ENCODE measurements at places on chromosomes 6 and 20.

GRCh38 chr20:21166801-21167200, 40.9 kb downstream of the KIZ start:
- no peak for DNase-seq

- DNase-seq: no peak
Measured at GRCh38 chr20:19817017-19817416, 59.0 kb downstream of the RIN2 start.

- no peak for DNase-seq
Measured at GRCh38 chr20:33636776-33637175, 25.4 kb upstream of the C20orf144 start.

- peak; percentile 53 for DNase-seq
Measured at GRCh38 chr6:108453601-108454185, 107.0 kb upstream of the FOXO3 start.

DNA sequence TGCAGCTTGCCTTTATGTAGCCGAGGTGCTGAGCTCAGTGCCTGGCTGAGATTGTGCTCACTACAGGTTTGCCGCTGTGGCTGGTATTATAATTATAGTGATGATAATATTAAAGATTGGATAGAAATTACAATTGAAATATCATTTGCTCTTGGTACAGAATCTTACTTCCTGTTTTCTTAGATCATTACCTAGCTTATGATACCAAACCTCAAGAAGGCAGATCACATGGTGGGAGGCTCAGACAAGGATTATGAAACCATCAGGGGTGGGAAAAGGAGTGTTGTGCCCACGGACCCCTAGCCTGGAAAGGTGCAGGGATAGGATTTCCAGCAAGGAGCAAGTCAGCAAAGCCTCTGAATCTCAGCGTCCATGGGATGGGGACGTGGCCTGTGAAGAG, 70.6 kb downstream of the IGF2R start:
- DNase-seq: no peak

DNA sequence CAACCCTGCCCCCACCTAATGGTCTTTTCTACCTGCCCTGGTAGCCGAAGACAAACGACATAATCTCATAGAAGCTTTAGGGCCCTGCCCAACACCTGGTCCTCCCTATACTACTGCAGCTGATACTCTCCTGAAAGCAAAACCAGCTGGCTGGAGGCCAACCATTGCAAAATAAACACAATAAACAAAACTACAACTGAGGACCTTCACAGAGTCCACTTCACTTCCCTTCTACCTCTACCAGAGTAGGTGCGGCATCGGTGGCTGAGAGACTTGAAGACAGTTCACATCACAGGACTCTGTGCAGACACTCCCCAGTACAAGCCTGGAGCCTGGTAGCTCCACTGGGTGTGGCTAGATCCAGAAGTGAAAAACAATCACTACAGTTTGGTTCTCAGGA, 476.2 kb downstream of the MMUT start:
- no peak for DNase-seq

DNA sequence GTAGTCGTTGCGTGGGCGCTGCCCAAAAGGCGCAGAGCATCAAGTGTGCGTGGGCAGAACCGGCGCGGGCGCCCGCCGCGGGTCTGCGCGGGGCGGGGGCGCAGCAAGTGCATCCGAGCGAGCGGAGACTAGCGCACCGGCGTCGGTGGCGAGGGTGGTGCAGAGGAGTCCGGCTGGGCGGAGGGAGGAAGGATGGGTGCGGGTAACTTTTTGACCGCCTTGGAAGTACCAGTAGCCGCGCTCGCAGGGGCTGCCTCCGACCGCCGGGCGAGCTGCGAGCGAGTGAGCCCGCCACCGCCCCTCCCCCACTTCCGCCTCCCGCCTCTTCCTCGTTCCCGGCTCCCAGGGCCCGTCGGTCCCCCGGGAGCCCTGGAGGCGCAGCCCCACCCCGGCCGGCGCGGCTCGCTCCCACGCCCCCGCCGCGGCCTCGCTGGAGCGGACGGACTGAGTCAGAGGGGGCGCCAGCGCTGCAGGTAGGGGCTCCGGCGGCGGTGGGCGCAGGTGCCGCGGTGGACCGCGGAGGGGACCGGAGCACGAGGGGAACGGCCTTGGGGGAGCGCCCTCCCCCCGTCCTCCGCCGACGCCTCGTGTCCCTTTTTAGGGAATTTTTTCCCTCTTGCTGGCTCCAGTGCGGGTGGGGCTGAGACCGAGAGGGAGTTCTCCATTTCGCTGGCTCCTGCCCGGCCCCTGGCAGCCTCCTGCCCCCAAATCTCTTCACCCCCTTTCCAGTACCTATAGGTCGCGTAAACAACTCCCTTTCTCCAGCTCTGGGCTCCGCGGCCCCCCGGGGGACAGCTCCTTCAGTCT, 1.6 kb upstream of the DBNDD2 start:
- DNase-seq: peak; percentile 37
